CD4-positive, alpha-beta T cell treated with Interleukin-17A for 4 hours (primary cell): ENCODE measurements at places on chromosomes 4 and X.
A peak's percentile ranks its signal among the peaks of the same experiment; 100 is the strongest.

- DNase-seq: no peak
Measured at GRCh38 chrX:22652596-22652995, 347.2 kb upstream of the DDX53 start.

DNA sequence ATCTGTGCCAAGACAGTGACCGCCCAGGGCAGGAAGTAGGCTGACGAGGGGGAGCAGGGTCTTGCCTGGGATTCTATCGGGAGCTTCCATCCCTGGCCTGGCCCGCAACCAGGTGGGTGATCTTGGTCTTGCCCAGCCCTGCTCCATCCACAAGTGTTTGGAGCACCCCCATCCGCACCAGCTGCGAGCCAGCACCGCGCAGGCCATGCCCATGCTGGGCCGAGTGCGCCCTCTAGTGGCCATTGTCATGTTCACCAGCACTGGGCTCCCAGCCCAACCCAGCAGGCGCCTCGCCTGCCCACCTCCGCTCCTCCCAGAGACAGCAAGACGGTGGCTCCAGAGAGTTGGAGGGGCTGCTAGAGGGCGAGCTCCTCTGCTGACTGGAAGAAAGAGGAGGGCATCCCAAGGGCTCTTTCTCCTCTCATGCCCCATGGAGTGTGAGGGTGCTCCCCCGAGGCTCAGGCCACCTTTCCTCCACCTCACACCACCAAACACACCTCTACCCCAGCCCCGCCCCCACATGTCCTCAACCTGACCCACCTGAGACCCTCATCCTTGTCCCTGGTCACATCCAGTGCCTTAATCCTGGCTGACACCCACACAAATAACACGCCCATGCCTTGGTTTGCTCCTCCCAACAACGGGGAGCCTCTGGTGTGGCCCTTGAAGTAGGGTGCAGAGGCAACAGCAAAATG lies 9.8 kb upstream of the ATP2B3 start:
- DNase-seq: peak; percentile 90

GRCh38 chrX:140526171-140526570 lies 21.3 kb upstream of the SOX3 start:
- no peak for DNase-seq

DNA sequence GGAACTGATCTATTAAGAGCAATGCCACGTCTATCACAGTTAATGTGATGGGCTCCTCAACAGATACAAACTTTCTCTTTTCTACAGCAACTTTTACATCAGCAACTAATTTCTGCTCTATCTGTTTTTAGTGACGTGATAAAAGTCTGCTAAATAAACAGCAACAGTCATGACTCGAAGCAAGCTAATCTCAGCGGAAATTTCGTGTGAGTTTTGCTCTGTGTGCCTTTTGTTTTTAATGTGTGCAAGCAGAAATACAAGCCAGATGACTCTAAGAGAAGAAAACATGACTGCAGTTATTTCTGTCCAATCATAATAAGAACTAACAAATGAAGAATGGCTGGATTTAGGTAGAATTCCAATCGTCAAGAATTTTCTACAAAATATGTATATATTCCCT lies 214.3 kb downstream of the LDB2 start:
- DNase-seq: no peak

DNA sequence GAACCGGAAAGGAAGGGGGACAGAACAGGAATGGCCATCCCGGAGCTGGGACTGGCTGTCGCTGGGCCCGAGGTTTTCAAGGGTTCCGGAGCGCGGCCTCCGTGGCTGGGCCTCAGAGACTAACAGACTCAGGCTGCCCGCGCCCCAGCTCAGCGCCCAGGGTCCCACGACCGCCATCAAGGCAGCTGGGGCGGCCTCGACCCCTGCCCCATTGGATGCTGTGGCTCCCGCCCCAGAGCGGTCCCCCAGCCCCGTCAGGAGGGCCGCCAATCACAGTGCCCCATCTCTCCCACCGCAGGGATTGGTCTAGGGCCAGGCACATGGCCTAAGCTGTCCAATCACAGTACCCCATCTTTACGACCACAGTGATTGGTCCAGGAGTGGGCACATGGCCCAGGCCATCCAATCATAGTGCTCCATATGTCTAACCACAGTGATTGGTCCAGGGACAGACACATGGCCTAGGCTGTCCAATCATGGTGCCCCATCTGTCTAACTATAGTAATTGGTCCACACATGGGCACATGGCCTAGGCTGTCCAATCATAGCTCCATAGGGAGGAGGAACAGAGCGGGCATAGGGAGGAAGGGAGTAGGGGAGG lies 105.3 kb upstream of the NKX1-1 start:
- no peak for DNase-seq

- no peak for DNase-seq
Measured at GRCh38 chr4:7892212-7893019, 47.2 kb downstream of the AFAP1 start.

DNA sequence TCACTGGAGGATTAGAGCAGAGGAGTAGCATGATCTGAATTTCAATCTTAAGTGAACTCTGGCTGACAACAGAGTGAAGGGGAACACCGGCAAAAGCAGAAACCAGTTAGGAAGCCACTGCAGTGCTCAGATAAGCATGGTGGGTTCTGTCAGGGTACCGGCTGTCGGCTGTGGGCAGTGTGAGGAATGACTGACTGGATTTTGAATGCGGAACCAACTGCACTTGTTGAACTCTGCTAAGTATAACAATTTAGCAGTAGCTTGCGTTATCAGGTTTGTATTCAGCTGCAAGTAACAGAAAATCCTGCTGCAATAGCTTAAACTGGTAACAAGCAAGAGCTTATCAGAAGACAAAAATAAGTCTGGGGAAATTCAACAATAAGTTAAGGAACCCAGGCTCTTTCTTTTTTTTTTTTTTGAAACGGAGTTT lies 5.2 kb downstream of the HTT start:
- no peak for DNase-seq

DNA sequence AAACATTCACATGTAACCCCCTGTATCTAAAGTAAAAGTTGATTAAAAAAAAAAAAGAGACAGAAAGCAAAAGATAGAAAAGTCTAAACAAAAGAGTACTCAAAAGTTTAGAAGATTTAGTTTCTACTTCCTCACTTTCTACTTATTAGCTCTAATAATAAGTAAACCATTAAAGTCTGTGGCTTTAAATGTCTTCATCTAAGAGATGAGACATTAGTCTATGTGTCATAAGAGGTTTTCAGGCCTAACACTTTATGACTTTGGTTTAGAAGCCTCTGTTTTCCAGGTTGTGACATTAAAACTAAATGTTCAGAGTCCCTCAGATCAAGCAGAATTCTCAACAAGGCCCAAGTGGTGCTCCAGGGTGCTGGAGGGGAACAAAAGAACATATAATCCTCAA lies 42.2 kb upstream of the GUCY1A1 start:
- DNase-seq: no peak

DNA sequence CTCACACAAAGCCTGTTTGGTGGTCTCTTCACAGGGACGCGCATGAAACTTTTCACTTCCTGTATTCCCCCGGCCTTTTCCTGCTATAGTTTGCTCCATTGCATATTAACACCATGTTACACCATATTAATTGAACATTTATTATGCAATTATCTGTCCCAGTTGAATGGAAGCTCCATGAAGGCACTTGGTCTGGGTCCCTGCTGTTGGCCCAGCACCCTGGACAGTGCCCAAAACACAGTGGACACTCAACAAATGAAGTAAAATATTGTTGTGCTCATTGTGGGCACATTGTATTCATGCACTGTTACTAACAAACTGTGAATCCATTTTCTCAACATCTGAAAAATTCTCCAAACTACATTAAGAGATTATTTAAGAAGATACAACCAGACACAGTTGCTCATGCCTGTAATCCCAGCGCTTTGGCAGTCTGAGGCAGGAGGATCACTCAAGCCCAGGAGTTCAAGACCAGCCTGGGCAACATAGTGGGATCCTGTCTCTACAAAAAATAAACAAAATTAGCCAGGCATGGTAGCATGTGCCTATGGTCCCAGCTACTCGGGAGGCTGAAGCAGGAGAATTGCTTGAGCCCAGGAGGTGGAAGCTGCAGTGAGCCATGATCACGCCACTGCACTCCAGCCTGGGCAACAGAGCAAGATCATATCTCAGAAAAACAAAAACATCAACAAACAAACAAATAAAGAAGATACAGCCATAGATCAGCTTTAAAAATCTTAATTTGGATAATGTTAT lies 292.7 kb upstream of the TENM3 start:
- no peak for DNase-seq

GRCh38 chrX:8048466-8048865 lies 121.3 kb upstream of the PNPLA4 start:
- DNase-seq: no peak

DNA sequence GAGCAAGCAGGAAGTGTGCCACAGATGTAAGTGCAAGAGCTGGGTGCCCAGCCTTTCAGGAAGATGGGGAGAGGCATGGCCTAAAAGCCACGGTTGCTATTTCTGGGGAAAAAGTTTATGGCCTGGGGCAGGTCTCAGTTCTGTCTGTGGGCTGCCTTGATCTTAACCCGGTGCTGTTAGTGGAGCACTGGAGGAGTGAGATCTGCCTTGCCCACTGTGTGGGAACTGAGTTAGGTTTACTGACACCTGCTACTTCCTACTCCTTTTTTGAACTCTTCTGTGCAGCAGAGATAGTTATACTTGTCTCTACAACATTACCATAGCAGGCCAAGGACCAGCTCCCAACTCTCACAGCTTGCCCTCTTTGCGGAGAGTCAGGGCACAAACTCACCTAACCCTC lies 76.5 kb downstream of the ITM2A start:
- no peak for DNase-seq

DNA sequence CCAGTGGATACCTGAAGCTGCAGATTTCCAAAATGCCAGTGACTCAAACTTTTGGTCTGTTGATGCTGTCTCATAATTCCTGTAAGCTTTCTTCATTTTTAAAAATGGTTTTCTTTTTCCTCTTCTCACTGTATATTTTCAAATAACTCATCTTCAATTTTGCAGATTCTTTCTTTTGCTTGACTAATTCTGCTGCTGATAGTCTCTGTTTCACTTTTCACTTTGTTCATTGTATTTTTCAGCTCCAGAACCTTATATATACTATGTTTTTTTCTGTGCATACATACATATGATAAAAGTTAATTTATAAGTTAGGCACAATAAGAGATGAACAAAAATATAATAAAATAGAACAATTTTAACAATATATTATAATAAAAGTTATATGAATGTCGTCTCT lies 237.7 kb upstream of the GPRIN3 start:
- DNase-seq: no peak
